Stimulated activated naive CD8-positive, alpha-beta T cell treated with anti-CD3 and anti-CD28 coated beads, Interleukin-15, Interleukin-2, amounts not matched to agents 100 U/mL and 50 U/mL, for 24 hours (primary cell): ENCODE measurements at places on chromosomes 6 and 20.

- DNase-seq, result peak; percentile 42
Measured at GRCh38 chr6:122530440-122531046, 58.9 kb upstream of the SERINC1 start.

DNA sequence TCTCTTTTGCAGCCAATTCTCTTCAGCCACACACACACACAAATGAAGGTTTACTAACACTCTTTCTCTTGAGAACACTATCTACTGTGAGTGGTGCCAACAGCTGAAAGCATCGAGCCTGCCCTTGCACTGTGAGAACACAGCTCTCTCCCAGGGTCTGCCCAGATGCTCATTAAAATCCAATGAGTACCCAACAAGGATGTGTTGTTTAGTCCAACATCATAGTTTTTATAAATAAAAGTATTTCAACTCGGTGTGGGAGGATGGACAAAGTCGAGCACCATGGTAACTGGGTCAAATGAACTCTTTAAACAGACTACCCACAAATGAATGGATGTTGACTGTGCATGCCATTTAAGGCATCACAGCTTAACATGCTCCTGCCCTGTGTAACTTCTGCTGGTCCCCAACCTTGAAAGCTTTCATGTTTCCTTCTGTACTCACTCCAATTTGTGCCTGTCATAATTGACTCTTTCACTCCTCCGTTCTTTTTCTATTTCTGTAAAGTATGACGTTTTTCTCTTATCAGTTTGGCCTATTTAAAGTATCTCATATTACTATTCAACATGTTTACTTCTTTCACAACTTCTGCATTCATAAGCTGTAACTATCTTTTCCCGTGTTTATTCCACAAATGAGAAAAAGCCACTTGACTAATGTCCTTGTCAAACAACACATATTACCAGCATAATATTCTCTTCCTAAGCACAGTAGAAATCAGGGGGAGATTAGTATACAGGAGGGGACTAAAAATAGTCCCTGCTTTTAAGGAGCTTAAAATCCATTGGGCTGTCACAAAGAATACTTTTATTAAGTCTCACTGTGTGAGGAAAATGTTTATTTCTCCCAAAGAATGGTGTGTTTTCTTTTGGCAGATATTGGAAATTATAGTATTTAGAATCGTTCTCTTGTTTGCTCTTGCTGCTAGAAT is 215.4 kb downstream of the RFPL4B start:
- no peak for DNase-seq

- DNase-seq, result no peak
Measured at GRCh38 chr6:40353197-40353966, 233.8 kb downstream of the LRFN2 start.

GRCh38 chr6:33279971-33280511 is 3.1 kb downstream of the B3GALT4 start:
- no peak for DNase-seq

DNA sequence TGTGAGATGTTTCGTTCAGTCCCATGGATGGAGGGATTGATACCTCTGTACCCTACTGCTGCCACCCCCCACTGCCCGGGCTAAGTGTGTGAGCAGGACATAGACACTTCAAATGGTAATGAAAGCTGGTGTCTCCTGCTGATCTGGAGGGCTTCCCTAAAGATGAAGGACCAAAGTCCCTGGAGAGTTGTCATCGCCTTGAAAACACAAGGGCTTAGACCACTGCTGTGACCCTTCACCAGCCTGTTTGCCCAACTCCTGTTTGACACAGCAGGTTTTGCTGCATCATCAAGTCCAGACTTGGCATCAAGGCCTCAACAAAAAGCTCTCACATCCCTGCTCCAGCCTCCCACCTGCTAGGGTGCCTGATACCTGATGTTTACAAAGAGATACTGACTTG is 57.9 kb upstream of the FAM8A1 start:
- DNase-seq, result no peak

GRCh38 chr6:108732091-108732870 is 115.9 kb upstream of the ARMC2 start:
- no peak for DNase-seq

DNA sequence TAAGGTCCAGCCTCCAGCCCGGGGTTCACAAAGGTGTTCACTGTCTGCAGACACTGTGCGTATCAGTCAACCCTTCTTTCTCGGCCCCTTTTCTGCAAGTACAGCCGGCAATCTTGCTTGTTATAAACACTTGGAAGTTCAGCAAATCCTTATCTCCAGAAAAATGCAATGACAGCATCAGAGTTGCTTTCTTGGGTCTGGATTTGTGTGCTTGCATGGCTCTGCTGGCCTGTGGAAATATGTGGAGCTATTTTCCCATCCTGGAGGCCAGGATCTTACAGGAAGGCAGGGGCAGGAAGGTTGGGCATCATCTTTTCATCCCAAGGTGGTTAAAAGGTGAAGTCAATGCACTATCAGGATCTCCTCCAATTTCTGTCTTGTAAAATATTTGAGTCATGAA is 100.3 kb downstream of the SMOC2 start:
- no peak for DNase-seq

- DNase-seq, result no peak
Measured at GRCh38 chr6:120122401-120122800, 772.8 kb upstream of the MAN1A1 start.

DNA sequence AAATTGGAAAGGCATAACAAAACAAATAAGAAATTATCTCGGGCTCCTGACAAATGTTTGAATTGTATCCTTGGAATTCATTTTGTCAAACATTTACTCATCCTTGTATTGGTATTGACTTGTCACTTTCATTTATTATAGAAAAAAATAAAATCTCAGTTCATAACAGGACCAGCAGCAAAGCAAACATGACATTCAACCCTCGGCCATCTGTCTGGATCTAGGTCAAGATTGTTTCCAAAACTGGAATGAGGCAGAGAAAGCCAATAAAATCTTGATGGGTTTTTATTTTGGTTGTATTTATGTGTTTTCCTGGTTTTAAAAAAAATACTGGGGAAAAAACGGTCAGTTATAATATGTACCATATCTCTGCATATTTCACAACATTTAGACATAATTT is 42.9 kb upstream of the FABP7 start:
- no peak for DNase-seq

DNA sequence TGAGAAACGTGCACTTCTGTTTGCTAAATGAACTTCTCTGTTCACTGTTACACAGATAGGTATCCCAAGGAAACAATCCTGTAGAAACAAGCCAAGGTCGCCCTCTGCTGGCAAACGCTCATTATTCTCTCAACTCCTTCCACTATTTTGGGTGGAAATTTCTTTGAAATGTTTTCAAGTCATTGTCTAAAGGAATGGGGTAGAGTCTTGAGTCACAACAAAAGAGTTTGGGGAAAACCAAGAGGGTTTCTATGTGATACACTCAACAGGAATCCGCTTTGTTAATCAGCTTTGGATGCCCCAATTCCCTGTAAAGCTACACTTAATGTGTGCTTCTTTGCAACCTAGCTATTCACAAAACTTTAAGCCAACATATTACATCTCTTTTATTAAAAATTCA is 4.6 kb upstream of the RAE1 start:
- DNase-seq, result peak; percentile 76

- no peak for DNase-seq
Measured at GRCh38 chr6:62528894-62529526, 243.0 kb upstream of the KHDRBS2 start.
